AG04449 (cell line): ENCODE measurements at places on chromosomes 2 and 18.
A peak's percentile ranks its signal among the peaks of the same experiment; 100 is the strongest.

DNA sequence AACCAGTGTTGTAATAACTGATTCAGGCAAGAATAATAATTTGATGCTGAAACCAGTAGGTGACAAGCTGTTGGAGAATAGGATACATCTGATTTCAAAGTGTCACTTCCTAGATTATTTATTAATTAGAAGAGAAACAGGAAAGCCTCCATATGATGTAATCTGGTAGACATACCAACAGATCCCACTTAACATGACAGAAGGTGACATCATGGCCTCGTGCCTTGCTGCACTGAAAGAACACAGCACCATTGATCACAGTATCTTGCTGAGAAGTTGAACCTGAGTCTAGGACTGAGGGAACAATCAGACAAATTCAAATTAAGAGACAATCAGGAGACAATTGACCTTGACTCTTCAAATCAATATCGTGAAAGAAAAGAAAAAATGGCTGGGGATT lies 131.6 kb upstream of the DLGAP1 start:
- DNase-seq, result no peak

DNA sequence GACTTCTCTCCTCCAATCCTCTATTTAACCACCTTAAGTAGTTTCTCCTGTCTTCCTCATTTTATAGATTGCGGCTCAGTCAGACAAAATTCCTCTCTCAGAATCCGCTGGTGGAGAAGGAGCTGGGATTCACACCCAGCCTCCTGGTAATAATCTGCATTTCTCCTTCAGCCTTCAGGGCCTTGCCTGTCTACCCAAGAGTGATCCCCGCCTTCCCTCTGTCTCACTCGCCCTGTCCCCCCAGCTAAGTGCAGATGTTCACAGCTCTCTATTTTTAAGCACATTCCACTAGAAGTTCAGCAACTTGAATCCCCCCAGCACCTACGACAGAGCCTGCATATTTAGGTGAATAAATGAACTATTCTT lies 212.5 kb upstream of the HAAO start:
- no peak for DNase-seq

DNA sequence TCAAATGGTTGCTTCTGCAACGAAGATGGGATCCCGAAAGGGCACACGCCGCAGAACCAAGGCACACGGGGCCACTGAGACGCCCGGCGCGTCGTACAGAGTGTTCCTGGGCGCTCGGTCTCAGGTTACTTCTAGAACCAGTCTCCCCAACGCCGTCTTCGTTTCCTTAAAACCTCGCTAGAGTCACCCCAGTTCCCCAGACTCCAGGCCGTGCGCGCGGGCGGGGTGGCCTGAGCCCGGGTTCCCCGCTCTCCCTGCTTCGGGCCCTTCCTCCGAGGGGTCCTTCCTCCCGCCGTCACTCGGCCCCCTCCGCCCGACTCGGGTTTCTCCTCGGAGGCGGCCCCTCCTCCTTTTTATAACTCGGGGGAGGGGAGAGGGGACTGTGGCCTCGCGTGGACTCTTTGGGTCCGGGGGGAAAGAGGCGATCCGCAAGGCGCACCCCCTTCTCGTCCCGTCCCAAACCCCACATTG lies 774 bp upstream of the FZD7 start:
- DNase-seq, result no peak

GRCh38 chr2:39241588-39241987 lies 2.2 kb downstream of the CDKL4 start:
- DNase-seq, result no peak

DNA sequence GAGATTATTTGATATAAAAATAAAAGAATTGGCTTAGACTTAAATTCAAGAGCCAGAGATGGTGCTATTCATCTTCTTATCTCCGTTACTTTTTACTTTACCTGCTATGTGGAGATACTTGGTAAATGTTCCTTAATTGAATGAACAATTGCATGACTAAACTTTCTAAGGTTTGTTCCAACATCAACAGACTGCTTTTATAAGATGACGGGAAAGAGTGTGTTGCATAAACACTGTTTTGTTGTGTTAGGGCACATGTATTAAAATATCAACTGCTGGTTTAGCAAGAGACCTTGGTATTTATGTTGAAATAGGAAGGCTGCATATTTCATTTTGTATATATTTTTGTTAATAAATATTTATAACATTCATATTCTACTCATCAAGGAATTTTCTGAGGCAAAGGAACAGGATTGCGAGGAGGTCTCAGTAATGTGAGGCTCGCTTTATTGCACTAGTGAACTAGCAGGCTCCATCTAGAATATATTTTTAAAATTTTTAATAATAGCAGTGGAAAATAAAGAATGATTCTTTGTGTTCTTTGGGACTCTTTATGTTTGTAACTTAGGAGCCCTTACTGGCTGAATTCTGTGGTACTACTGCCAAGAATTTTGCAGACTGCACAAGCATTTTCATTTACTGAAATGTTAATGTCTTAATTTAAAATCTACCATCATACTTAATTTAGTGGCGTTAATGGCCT lies 10.7 kb upstream of the NFE2L2 start:
- DNase-seq, result no peak

GRCh38 chr2:136205615-136206014 lies 87.7 kb upstream of the CXCR4 start:
- DNase-seq, result no peak

GRCh38 chr2:239978411-239978810 lies 46.7 kb downstream of the NDUFA10 start:
- no peak for DNase-seq

DNA sequence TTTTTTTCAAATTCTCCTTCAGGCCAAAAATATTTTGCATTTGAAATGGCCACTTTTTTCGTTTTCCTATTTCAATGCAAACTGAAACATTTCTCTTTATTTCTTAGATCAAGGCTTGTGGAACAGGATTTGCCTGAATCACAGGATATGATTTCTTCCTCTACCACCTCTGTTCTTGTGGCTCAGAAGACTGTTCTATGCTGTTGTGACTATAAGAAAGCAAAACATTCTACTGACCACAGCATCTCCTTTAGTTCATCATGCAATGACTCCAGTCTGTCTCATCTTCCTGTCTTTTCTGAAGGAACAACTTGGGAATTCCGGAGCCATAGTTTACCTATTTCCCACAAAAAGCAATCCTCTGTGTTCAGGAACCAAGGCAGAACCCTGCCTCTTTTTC lies 16.2 kb upstream of the ZNF512 start:
- DNase-seq, result peak; percentile 50

- no peak for DNase-seq
Measured at GRCh38 chr18:47999801-48000248, 69.4 kb upstream of the SMAD2 start.

DNA sequence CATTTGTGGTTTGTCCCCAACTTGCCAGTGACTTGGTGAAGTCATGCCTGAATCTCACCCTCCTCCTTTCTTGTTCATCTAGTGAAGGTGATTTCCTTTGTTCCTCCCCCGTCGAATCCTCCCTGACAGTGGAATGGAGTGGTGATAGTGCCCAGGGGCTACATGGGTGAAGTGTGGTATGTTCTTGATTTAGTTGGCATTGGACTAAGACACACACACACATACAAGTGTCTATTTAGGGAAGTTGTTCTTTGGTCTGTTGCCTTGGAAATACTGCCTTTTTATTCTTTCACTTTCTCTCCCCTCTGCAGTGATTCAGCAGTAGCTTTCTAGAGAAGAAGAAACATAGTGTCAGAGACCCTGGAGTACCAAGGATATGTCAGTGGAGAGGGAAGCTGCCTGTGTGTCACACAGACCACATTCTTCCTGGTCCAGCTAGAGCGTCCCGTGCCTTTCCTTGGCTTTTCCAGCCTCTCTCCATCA lies 10.9 kb downstream of the INPP4A start:
- DNase-seq, result no peak

DNA sequence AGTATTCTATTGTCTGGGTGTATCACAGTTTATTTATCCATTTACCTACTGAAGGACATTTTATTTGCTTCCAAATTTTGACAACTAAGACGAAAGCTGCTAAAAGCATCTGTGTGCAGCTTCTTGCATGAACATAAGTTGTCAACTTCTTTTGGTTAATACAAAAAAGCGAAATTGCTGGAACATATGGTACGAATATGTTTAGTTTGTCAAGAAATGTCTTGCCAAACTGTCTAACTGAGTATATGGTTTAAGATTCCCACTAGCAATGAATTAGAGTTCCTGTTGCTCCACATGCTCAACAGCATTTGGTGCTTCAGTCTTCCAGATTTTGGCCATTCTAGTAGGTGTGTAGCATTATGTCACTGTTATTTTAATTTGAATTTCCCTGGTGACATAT lies 372.3 kb upstream of the NRXN1 start:
- DNase-seq, result no peak

DNA sequence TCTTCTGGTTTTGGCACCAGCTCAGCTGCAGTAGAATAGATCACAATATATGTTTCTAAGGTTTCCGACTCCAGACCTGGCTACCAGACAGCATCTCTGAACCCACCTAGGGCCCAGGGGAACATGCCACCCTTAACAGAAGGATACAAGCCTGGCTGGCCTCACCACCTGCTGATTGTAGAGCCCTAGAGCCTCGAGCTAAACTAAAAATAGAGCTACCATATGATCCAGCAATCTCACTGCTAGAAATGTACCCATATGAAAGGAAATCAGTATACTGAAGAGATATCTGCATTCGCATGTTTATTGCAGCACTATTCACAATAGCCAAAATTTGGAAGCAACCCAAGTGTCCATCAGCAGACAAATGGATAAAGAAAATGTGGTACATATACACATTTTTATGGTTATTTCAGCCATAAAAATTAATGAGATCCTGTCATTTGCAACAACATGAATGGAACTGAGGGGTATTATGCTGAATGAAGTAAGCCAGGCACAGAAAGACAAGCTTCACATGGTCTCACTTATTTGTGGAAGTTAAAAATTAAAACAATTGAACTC lies 242.4 kb upstream of the SLC39A10 start:
- no peak for DNase-seq

GRCh38 chr2:226079671-226080181 lies 680.2 kb downstream of the NYAP2 start:
- peak; percentile 54 for DNase-seq

DNA sequence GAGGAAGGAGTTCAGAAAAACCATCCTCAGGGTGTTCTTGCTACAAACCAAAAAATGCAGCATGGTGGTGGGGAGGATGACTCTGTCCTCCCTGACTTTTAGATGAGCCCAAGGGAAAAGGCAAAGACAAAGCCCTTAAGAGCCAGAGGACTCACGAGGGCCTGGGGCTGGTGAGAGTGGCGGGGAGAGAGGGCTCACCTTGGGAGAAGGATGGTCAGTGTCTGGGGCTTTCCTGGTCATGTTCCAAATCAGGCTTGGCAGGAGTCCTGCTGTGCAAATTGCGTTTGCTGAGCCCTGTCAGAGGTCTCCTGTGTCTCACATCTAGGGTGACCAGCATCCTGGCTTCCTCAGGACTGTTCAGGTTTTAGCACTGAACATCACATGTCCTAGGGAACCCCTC lies 4.7 kb downstream of the UGT1A1 start:
- DNase-seq, result no peak

GRCh38 chr2:109507217-109507616 lies 106.5 kb downstream of the SEPTIN10 start:
- no peak for DNase-seq

DNA sequence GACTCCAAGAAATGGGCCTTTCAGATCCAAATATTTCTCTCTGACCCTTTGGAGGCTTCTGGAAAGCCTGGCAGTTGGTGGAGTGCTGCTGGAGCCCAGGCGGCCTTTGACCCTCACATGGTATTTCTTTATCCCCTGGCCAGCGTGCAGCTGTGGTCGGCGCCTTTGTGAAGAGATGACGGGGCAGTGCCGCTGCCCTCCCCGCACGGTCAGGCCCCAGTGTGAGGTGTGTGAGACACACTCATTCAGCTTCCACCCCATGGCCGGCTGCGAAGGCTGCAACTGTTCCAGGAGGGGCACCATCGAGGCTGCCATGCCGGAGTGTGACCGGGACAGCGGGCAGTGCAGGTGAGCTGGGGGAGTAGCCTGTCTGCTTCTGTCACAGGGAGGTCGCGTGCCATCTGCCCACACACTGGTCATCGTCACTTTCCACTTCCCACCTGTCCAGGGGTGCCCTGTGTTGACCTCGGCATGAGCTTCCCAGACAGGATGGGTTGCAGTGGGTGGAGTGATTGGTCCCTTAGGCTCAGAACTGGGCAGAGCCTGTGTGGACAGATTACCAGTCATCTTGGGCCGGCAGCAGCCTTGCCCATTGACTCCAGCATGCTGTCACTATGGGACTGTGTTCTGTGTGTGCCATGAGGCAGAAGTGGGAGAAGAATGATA lies 158.2 kb downstream of the LAMA3 start:
- DNase-seq, result no peak

GRCh38 chr2:86068648-86069047 lies 37.0 kb downstream of the POLR1A start:
- DNase-seq, result no peak

DNA sequence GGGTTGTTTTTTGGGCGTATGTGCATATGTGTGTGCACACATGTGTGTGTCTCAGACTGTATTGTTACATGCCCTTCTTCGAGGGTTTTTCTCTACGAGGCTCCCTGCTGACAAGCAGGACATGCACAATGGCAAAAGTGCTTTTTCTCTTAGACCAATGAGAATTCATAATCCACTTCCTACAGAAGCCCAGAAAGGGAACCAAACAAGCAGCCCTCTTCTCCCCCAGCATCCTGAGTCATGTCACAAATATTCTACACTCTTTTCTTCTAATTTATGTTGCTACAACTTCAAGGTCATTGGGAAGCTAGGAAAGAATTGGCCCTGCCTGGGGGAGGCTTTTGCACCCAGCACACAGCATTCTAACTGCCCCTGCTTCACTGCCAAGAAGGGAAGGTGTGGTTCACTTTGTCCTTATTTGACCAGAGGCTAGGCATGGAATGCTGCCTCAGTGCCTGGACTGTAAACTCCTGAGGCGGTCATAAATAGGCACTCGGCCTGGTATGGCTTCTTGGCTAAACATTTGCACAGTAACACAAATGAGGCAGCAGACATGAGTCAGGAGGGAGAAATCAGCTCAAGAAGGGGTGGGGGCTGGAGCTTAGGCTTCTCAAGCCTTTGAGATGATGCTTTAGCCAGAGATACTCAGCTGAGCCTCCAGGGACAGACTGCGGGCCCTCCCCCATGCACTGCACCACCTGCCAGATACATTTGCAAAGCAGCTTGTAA lies 92.7 kb upstream of the KLF7 start:
- DNase-seq, result peak; percentile 100

DNA sequence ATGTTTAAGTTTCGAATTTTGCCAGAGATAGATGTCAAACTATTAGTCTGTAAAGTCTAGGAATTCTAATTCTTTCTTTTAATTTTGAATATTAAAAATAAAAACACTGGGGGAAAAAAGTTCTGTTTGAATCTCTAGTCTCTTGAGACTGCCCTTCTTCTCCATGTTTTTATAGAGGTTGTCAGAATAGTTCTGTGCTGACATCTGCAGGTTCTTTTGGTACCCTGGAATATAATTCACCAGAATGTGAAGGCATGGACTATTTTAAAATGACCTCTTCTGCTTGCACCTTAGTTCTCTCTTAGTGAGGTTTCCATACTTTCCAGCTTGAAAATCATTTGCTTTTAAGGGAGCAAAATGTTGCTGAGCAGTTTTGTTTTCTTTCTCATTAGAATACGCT lies 121.0 kb upstream of the MSTN start:
- no peak for DNase-seq

GRCh38 chr2:47043142-47043890 lies 111.8 kb downstream of the STPG4 start:
- no peak for DNase-seq

- no peak for DNase-seq
Measured at GRCh38 chr2:69521747-69522146, 84.5 kb upstream of the NFU1 start.
